ENCODE measurements at places on chromosomes 3 and 15. TPM values are rescaled to one million over a fixed set of nuclear protein-coding genes. Genes with fewer than 3 reads are reported as not detected.

LIPH gene
- total RNA-seq: 5.1 TPM

PLSCR4 gene
- 10.7 TPM for total RNA-seq

FAM43A gene
- 19.8 TPM for total RNA-seq

OCA2 gene
- 0.11 TPM for total RNA-seq

ARGFX gene
- not detected for total RNA-seq

TF gene
- 0.91 TPM for total RNA-seq

HIGD1A gene
- 74.1 TPM for total RNA-seq

IL5RA gene
- total RNA-seq: not detected

MME gene
- not detected for total RNA-seq

CHRNA7 gene
- 3.5 TPM for total RNA-seq

FBN1 gene
- 6.0 TPM for total RNA-seq
